ENCODE measurements at places on chromosomes 16 and 17.

DNA sequence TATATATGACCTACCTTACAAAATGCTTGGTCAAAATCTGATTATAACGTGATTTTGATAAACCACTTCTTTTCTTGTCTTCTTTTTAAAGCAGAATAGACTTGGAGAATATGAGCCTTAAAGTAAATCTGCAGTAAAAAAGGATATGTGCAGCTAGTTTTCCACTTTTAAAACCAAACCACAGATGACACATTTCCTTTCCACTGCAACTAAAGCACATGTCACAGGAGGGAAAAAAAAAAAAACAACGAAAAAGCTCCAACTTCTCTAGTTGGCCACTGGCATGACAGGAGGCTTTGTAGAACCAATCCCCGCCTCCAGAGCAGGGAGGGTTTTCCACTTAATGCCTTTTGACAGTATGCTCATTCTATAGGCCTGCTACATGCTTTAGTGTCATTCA, at the start of gene EVI2A:
Gene EVI2A (minus strand): TSS at position 142 of the 400 bp plus-strand sequence. CDS start 2,609 bp downstream, outside the sequence.
- peak; percentile 69 for DNase-seq

- no peak for DNase-seq
Observed at GRCh38 chr16:23016368-23016767, 132.9 kb downstream of the USP31 start.

GRCh38 chr17:28118362-28118761, 75.9 kb downstream of the NLK start:
- DNase-seq, result no peak

- DNase-seq, result no peak
Observed at GRCh38 chr16:54194334-54194743, 92.2 kb downstream of the IRX3 start.

DNA sequence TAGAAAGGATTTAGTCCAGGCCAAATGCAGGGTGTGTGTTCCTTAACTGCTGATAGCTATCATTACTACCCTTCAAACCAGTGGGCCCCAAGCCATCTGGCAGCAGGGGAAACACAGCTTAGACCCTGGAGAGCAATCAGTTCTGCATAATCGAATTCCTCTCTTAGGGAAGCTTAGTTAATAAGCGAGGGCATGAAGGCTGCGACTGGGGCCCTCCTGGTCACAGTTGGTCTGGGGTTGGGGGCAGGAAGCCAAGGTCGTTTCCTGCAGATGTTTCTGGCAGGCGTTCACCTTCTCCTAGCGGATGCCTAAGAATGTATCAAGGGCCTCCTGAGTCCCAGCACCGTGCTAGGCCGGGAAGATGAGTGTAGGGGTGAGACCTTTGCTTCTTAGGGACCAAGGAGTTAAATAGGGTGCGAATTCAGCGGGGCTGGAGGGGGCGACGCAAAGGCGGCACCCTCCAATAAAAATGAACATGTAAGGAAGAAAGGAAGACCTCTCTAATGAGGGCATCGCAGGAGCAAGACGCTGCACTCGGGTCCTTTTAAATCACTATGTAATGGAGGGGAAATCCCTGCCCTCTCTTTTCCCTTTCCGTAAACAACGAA, 16.5 kb upstream of the EEF2K start:
- no peak for DNase-seq

- no peak for DNase-seq
Observed at GRCh38 chr16:411576-412265, 10.0 kb downstream of the DECR2 start.

DNA sequence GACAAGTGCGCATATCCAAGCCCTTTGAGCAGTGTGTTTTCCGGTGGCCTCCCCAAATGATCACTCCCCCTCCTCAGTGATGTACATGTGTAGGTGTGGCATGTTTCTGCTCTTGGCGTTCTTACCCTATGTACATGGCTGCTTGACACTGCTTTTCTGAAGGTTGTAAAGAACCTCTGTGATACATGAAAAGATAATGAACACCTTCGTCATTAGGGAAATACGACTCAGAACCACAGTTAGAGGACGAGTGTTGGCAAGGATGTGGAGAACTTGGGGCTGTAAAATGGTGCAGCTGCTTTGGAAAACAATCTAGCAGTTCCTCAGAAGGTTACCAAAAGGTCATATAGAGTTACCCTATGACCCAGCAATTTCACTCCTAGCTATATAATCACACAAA, 28.6 kb downstream of the CEP95 start:
- DNase-seq, result no peak

DNA sequence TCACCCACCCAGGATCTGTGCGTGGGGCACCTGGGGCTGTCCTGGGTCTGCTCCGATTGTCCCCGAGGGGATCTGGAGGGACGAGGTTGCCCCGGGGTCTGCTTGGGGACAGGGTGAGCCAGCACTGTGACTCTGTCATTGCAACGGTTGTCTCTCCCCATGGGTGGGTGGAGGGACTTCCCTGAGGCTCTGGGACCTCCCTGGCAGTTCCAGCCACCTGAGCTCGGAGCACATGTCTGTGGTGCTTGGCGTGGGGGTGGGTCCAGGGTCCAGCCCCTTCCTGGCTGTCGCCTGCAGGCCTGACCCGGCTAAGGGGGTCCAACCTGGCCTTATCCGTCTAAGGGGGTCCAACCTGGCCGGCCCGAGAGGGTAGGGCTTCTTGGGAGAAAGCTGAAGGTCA, 8.5 kb upstream of the CBFA2T3 start:
- DNase-seq, result no peak

DNA sequence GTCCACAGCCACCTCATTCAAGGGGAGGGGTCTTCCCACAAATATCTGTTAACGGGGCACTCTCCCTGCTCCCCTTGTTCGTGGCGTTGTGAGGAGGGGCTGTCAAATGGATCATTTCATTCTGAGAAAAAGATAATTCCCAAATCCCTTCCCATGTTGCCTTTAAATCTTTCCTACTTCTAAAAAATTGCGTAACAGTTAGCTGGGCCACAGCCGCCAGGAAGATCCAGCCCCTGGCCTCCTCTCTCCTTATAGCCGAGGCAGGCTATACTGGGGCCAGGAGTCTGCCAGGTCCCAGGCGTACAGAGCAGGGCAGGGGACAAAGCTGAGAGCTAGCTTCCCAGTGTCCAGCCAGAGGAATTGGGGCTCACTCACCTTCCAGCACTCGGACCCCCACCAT, 430 bp downstream of the C16orf89 start:
- no peak for DNase-seq

DNA sequence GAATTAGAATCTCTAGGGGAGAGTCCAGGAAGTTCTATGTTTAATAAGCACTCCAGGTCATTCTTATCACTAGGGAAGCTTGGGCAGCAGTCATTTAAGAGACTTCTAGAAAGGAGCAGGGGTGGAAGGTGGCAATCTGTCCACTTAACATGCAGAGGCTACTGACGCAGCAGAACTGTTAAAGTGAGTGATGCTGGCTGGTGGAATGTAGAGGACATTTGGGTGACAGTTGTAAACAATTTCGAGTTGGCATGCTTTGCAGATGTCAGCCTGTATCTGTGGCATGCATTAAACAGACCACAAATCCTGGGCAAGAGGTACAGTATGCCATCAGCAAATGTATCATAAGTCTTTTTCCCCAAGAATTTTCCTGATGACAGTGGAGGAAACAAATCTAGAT, 40.5 kb upstream of the HS3ST3A1 start:
- no peak for DNase-seq

- no peak for DNase-seq
Observed at GRCh38 chr17:73126716-73127473, 34.4 kb upstream of the SLC39A11 start.

DNA sequence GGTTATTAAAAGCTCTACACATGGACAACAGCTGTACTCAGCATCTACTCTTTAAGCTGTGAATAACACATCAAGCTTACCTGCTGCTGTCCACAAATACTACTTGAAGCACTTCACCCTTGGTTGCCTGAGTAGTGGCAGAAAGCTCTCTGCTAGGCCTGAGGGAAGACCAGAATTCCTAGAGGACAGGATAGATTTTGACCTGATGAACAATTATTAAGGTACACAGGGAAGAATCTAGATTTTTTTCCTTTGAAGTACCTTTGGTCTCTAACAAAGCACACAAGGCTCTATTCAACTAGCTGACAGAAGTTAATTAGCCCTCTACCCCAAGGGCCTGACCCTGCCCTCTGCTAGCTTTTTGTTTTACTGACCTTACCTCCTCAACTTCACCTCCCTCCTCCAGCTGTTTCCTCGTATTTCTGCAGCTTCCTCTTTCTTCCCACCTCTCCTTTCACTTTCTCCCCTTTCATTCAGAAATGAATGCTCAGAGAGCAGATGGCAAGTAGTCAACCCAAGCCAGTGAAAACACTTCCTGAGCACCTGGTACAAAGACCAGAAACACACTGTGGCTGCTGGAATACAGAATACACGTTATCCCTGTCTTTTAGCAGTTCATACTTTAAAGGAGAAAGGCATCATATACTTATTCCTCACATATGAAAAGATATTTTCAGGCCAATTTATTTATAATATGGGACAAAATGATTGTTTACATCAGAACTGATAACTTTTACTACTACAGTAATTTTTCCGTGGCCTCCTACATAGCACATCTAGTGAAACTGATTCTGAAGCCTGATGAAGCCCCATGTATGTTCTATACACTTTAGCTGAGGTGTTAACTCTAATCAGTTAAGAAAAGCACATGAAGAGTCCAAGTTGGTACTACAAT, 5.7 kb upstream of the VEZF1 start:
- DNase-seq, result no peak

DNA sequence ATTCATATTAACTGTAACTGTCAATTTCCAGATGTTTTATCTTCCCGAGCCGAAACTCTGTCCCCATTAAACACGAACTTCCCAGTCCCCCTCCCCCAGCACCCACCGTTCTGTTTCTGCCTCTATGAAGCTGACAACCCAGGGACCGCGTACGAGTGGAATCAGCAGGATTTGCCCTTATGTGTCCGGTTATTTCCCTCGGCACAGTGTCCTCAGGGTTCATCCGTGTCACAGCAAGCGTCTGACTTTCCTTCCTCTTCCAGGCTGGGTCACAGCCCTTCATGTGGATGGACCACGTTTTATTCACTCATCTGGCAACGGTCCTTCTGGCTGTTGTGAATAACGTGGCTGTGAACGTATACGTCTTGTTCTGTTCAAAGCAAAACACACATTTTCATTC, 31.3 kb downstream of the METRNL start:
- no peak for DNase-seq

DNA sequence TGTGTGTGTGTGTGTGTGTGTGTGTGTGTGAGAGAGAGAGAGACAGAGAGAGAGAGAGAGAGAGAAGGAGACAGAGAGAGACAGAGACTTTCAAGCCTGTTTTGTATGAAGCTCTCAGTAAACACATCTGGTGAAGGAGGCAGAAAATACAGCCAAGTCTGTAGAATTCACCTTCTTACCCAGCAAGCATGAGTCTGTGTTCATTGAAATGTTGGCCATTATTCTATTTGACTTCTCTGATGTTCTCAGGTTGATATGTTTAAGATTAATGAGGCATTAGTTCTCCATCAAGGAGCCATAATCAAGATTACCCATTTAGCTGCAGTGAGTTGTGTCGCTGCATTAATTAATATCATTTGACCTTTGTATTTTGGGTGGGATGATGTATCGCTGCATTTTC, 895.8 kb upstream of the EEF2KMT start:
- no peak for DNase-seq

- no peak for DNase-seq
Observed at GRCh38 chr16:89660146-89660545, 2.5 kb downstream of the SPATA33 start.

DNA sequence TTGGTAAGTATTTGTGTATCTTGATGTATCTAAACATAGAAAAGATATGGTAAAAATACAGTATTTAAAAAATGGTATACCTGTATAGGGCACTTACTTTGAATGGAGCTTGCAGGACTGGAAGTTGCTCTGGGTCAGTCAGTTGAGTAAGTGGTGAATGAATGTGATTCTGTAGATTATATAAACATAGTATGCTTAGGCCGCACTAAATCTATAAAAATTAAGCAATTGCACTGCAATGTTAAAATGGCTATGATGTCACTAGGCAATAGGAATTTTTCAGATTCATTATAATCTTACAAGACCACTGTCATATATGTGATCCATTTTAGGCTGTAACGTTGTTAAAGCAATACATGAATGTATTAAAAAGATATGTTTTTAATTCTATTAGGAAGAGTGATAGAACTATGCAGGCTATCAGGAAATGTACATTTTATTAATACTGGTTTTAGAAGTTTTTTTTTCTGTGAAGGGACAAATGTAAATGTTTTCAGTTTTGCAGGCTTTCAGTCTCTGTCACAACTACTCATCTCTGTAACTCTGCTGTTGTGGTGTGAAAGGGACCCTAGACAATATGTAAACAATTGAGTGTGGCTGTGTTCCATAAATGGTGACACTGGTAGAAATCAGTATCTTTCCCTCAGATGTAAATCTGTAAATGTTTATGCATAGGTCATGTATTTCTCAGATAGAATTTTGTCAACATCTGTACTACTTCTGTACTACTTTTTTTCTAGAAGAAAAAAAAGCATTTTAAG, 10.5 kb downstream of the CBFB start:
- no peak for DNase-seq

GRCh38 chr17:79655672-79656290, 44.9 kb upstream of the RBFOX3 start:
- DNase-seq, result peak; percentile 14

GRCh38 chr16:61289141-61289540, 747.1 kb downstream of the CDH8 start:
- DNase-seq, result no peak

DNA sequence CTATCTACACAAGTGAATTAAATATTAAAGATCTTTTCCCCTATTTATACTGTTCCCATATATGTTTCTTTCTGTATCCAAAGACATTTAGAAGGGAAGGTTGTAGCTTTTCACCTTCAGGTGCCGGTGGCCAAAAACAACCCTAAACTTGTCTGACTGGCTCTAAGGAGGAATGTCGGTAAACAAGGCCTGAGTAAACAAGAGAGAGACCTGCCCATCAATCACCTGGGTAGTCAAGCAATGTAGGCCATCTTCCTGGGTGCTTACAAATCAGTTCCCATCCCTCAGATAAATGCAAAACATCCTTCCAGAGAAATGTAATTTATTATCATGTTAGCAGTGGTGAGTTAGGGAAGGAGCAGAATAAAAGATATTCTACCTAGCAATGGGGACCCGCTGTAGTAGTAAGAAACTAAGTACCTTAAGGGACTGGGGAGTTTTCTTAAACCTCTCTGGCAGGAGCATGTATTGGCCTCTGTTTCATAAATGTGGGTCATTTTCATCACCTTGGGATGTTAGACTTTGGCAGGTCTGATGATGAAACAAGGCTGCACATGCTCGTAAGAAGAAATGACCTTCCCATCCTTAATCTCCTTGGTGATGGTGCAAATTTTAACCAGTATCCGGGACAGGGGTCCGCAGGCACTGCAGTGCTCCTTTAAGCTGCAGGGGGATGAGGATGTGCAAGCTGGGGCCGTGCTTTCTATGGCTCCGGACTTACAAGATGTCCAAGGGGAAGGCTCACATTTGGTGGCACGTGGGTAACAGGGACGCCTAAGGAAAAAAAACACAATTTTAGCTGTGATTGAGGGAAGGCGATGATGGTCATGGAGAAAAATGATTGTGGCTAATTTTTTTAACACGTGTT, 8.4 kb downstream of the KRT39 start:
- DNase-seq, result no peak

- no peak for DNase-seq
Observed at GRCh38 chr17:45013021-45013997, 38.1 kb downstream of the DCAKD start.
